ENCODE measurements at places on chromosomes 3 and 15.

GRCh38 chr3:181086011-181086410 lies 96.5 kb upstream of the DNAJC19 start:
- no peak for DNase-seq

- no peak for DNase-seq
These were observed 181.3 kb upstream of the EOMES start for GRCh38 chr3:27903446-27903845.

- no peak for DNase-seq
These were observed 18.6 kb downstream of the UBE2Q2 start for GRCh38 chr15:75861750-75862402.

DNA sequence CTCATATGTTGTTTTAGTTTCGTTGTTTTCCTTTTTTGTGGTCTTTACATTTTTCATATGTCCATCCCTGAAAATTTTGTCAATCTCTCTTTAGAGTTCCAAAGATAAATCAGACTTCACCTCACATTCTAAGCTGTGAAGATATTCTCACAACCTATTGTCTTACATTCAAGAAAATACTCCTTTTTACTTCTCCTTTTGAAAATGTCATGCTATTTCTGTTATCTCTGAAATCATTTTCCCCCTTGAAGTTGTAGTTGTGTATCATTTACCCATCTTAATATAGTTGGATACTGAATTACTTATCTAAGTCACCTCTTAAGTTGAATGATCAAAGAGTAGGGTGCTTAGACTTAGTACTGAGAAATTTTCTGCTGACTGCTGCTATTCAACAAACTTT lies 74.3 kb downstream of the DCUN1D1 start:
- no peak for DNase-seq

DNA sequence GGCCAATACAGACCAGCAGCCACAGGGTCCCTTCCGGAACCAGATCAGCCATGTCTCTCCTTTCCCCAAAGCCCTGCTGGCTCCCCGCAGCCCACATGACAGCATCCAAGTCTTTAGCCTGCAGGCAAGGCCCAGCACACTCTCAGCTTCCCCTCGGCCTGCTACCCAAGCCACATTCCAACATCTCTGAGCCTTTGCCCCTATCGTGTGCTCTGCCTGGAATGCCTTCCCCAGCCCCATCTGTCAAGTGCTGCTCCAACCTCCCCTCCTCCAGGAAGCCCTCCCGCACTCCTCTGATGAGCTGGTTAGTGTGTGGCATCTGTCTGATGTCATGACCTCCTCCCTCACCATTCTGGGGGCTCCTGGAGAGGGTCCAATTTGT lies 8.5 kb downstream of the PLXND1 start:
- no peak for DNase-seq

DNA sequence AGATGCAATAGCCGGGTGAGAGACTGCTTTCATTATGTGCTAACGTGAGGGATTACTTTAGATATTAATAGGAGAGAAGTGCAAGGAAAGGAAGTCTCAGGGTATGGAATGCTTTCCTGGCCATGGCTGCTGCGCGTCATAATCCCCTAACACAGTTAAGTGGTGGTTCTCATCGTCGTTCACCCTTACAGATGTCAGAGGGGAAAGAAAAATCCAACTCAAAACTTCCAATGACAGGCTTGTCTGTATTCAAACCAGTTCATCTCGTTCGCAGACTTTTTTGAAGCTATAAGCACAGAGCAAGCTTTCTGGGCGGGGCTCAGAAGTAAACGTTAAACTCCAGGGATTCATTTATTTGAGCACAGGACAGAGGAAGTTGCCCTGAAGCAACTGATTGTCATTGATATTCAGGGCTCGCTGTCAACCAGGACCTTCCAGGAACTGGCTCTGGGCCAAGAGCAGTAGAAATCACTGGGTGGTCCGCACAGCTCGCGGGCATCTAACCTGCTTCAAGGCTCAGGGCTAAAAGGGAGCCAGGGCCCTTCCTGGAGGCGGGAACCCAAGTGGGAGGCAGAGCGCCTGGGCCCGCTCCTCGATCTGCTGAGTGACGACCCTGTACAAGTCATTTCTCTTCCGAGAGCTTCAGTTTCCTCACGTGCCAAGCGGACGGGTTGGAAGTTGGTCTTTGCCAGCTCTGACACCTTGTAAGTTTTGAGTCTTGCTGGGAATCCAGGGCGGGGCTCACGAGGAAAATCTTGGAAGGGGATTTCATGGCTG lies 1.1 kb upstream of the LPP start:
- DNase-seq = no peak

DNA sequence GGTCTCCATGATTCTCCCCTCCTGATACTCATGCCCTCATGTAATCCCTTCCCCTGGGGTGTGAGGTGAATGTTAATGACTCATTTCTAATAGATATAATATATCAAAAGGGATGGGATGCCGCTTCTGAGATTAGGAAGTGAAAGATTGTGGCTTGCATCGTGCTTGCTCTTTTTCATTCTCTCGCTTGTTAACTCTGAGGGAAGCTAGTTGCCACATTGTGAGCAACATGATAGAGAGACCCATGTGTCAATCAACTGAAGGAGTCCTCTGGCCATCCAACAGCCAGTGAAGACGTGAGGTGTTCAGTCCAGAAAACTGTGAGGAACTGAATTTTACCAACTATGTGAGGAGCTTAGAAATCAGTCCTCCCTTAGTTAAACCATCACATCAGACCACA lies 28.9 kb upstream of the DRD3 start:
- DNase-seq = no peak

DNA sequence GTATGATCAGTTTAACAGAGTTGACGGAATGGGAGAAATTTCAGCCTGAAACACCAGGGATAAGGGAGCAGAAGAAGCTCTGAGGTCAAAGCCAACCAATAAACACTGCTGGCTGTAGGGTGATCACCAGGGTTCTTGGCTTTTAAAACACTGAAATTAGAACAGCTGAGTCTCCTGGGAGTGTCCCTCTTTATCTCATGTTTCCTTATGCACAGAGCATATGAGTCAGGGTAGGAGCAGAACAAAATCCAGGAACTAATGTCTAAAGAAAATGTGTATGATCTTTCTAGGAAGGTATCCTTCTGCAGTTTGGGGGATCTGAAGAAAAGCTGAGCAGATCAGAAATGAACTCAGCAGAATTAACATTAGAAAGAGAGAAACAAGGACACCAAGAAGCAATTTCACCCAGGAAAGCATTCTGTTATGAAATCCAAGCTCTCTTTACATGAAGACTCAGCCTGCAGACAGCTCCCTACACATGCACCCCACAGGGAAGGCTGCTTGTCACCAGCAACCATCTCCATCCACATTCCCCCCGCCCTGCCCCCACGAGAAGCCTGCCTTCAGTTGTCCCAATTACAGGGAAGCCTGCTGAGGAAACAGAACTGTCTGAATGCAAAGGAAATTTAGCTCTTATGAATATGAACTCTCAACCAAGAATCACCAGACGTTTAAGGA lies 469.7 kb downstream of the PDCD6IP start:
- no peak for DNase-seq

Data from activated T-helper 1 cell treated with anti-CD3 and anti-CD28 coated beads, Interleukin-2, amount 50 U/mL, for 16 hours (primary cell).